ENCODE measurements at places on chromosomes 3 and 15.

GRCh38 chr3:165259541-165260193 is 63.5 kb upstream of the SLITRK3 start:
- DNase-seq = peak; percentile 61

DNA sequence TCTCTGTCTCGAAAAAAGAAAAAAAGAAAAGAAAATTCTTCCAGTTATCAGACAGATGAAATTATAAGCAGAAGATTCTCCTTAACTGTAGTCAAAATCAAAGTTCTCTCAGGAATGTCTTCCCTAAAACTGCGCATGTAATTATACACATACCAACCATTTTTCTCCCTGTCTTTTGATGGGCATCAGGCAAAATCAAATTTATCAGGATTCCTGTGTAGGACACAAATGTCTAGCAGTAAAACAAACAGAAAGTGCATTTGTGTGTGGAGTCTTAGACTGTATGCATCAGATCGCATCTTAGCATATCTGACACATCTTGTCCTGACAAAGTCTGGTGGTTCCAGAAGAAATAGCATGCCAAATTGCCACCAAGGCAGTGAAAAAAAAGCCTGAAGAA is 3.9 kb upstream of the ARPIN start:
- DNase-seq = no peak

DNA sequence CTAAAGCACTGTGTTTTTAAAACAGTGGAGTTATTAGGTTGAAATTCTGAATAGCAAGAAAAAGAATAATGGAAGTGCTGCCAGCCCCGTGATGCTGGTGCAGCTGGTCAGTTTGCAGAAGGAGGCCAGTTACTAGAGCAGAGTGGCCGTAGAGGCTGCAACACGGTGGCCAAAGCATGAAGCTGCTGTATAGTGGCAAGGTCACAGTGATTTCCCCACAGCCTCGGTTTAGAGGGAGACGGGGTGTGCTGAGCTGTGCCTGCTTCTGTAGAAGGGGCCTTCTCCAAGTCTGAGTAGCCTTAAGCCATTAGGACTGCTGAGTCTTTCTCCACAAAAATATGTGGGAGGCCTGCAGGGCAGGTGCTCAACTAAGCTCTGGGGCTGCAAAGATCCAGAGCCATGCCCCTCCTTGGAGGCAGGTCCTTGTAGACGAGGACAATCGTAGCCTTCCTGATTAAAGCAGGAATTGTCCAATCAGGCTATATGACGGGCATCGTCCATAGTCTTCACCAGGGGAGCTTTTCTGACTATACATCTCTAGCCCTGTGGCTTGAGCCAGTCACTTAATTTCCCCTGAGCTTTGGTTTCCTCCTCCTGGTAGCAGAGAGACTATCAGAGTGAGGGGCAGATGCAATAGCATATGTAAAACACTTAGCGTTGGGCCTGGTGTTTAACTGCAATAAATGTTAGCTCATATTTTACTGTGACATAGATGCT is 151.6 kb downstream of the PGPEP1L start:
- DNase-seq = no peak

GRCh38 chr3:173737167-173737808 is 339.7 kb downstream of the NLGN1 start:
- DNase-seq = no peak

GRCh38 chr3:170695486-170696064 is 109.7 kb upstream of the SLC7A14 start:
- DNase-seq = no peak

GRCh38 chr15:85496551-85497171 is 116.3 kb downstream of the AKAP13 start:
- no peak for DNase-seq

GRCh38 chr3:180283251-180283650 is 246.5 kb upstream of the PEX5L start:
- no peak for DNase-seq

DNA sequence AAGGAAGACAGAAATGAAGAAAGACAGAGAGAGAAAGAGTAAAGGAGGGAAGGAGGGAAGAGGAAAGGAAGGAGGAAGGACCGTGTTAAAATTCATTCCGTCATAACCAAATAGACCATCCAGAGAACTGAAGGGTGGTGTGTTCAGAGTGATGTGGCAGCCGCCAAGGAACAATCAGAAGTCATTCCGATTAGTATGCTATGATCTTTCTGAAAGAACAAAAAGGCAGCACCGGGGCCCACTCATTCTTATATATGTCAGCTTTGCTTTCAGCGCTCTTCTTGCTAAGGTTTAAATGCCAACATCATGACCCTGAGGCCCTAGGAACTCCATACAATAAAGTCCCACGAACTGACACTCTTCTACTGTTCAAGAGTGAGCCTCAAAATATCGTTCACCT is 78.5 kb downstream of the CD47 start:
- DNase-seq = no peak
